ENCODE measurements at places on chromosomes 12 and 14.

DNA sequence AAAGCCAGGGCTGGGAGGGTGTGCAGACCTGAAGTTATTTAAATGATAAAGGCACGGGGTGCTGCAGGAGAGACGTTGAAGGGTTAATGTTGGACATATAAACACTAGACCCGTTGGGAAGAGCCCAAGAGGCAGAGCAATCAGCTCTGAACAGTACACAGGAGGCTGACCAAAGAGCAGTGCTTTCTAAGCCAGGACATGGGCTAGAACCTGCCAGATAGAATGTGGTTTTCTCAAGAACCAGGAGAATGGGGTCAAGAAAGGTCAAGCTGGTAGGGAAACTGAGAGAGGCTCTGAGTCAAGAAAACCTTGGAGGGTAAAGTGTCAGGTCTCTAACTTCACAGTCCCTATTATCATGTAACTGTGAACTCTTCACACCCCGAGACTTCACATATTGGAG is 143.2 kb upstream of the EEA1 start:
- DNase-seq = no peak

DNA sequence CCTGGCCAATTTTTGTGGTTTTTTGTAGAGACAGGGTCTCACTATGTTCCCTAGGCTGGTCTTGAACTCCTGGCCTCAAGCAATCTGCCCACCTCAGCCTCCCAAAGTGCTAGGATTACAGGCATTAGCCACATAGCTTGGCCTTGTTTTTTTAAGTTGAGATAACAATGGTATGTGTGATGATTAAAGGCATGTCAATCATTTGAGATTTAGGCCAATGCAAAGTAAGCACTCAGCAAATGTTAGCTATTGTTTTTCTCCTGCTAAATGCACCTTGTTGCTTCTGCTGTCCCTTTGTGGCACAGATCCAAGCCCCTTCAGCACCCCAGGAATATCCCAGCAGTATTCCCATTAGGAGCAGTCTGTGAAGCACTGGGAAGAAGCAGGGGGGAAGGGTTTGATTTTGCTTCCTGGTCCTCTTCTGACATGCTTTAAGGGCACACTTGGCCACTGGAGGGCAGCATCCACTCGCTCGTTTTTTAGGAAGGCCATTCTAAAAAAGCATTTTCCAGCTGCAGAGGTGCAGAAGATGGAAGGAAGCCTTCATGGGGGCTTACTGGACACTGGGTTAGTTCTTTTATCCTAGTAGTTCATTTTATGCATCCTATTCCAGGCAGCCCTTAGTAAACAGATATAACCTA is 70.2 kb upstream of the ZFP36L1 start:
- DNase-seq = peak; percentile 71

GRCh38 chr14:60951776-60952435 is 29.0 kb downstream of the TRMT5 start:
- DNase-seq = no peak

GRCh38 chr14:68779761-68780323 is 13.0 kb downstream of the ZFP36L1 start:
- DNase-seq = no peak

DNA sequence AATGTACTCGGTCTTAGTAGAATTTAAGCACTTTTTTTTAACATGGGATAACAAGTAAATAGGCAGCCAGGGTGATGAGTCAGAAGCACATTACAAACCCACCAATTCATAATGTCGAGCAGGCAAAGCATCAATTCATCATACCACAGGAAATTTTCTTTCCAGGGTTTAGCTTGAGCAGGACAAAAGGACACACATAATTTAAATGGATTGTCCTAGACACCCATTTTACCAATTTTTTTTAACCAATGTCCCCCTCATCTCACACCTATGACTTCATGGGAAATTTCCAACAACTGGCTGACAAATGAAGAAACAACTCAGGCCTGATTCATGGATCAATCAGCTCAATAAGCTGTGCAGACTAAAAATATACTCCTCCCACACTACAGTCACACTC is 58.8 kb upstream of the FOXG1 start:
- no peak for DNase-seq

DNA sequence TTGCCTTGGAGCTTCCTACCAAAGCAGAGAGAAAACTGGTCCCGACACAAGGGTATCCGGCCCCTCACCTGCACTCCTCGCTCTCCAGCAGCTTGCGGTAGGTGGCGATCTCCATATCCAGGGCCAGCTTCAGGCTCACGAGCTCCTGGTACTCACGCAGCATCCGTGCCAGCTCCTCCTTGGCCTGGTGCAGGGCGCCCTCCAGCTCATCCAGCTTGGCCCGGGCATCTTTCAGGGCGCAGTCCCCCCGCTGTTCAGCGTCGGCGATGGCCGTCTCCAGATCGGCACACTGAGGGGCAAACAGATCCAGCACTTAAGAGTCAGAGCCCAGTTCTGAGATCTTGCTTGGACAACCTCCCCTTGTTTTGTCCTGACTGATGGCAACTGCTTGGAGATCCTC is 13.7 kb downstream of the KRT72 start:
- DNase-seq = no peak

DNA sequence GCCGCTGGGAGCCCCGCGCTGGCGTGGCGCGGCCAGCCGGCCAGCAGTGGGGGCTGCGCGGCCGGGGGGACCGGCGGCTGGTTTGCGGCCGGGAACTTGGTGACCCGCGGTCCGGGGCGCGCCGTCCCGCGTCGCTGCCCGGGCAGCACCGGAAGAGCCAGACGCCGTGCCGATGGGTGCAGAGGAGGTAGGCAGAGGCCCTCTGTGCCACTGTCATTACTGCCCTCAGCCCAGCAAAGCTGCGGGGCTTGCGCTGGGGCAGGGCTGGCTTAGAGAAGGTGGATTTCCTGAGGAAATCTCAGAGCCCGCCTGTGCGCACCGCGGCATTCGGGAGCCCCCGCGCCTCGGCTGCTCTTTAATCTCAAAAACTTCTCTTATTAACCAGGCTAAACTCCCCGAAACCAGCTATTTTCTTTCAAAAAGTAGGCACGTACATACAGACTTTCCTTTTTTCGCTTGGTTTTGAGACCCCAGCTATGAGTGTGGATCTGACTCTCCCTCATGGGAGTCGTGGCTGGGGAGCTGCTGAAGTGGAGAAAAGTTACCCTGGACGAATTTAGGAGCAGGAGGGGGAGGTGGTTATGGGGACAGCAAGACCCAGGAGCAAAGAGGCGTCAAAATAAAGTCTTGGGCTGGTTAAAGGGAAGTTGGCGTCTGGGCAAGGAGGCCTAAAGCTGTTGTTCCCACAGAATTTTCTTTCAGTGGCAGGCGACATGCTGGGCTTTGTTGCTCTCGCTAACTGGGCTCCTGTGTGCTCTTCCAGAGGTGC is 802 bp downstream of the SUSD6 start:
- peak; percentile 41 for DNase-seq

GRCh38 chr12:93571365-93571924 is 1.0 kb upstream of the SOCS2 start:
- peak; percentile 87 for DNase-seq

DNA sequence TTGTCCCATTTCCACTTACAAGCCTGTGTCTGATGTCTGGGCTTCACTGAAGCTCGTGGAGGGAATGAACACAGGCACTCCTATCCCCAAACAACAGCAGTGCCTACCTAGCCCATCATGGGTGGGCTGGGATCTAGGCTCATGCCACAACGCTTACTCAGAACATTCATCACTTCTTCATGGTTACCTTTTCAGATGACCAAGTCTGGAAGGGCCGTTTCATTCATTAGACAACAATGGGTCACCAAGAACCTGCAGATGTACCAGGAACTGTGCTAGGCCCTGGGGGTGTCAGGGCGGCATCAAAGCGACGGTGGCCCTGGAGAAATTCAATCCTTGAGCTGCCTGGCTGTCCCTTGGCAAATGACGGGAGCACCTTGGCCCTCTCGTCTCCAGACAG is 64.9 kb upstream of the FZD10 start:
- DNase-seq = no peak

DNA sequence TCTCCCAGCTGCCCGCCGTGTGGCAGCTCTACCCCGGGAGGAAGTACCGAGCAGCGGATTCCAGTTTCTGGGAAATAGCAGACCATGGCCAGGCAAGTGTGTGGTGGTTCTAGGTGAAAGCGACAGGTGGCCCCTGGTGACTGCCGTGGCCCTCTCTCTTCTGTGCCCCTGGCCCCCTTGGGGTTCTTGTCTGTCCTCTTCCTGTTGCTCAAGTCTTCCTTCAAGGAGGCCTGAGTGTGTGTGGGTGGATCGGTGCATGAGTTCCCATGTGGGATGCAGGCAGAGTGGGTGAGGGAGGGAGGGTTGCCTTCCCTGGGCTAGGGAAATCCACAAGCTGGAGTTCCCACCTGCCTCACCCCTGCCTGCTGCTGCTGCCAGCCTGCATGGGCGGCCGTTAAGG is 4.6 kb downstream of the TCL1B start:
- no peak for DNase-seq

GRCh38 chr12:101566318-101566717 is 28.5 kb upstream of the MYBPC1 start:
- no peak for DNase-seq

- DNase-seq = peak; percentile 46
Observed at GRCh38 chr12:6326316-6327228, 15.3 kb downstream of the TNFRSF1A start.

DNA sequence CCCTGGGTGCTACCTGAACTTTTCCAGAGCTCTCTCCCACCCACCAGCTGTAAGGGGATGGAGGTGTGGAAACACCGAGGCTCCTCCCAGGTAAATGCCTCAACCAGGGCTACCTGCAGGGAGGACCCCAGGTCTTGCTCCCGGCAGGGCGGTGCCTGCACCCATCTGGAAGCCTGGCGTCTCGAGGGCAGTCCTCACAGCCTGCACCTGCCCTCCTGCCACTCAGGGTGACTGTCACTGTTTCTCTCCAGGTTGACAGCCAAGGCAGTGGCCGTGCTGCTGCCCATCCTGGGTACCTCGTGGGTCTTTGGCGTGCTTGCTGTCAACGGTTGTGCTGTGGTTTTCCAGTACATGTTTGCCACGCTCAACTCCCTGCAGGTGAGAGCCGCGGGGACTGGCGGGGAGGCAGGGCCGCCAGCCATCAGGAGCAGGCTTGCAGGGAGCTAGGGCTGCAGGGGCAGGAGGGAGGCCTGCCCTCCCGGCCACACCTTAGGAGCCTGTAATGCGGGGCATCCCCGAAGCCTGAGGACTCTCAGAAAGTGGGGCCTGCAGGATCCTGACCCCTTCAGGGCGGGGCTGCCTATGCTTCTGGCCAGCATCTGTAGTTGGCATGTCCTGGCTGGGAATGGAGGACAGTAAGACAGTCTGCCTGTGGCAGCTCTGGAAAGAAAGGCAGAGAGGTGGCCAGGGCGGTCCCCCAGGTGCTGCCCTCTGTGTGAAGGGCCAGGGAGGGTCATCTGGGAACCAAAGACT is 182.3 kb downstream of the ADGRD1 start:
- DNase-seq = no peak

GRCh38 chr12:17344649-17345048 is 738.7 kb upstream of the LMO3 start:
- peak; percentile 10 for DNase-seq

GRCh38 chr14:33377596-33378390 is 439.1 kb downstream of the NPAS3 start:
- DNase-seq = no peak

DNA sequence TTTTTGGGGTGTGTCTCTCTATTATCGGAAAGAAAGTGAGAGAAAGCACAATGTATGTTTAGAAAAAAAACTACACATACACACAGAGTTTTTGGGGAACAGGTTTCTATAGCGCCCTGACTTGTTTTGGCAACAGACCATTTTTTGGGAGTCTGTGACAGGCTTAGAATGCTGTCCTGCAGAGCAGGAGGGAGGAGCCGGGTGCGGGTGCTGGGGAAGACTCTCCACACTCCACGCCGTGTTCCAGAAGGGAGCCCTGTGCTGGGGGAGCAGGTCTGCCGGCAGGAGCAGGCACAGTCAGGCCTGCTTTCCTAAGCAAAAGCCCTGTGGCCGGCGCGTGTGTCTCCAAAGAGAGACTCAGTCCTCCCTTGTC is 26.5 kb downstream of the CD9 start:
- DNase-seq = no peak

DNA sequence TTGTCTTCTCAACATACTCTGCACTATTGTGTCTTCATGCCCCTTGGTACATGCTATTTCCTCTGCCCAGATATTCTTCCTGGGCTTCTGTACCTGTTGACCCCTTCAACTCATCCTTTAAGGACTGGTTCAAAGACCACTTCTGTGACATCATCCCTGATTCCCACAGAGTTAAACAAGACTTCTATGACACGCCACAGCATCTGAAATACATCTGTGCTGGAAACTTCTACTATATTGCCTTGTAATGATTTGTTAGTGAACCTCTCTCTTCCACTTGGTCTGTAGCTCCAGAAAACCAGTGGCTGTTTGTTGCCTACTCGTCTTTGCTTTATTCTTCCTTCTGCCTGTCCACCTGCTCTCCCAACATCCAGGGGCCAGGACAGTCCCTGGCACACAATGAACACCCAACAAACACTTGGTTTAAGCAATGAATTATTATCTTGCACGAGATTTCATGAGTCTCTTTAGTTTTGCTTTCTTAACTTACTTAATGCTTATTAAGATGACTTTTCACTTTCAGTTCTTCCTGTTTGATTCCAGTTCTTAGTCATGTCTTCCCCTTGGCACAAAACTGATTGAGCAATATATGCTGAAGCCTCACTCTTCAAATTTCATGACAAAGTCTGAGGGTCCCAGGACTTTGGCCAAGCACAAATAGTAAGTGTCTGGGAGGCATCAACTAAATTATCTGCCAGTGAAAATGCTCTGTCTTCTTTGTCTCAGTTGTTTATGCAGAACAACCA is 485.9 kb downstream of the APAF1 start:
- DNase-seq = no peak

GRCh38 chr12:131385313-131386166 is 325.4 kb upstream of the SFSWAP start:
- no peak for DNase-seq

DNA sequence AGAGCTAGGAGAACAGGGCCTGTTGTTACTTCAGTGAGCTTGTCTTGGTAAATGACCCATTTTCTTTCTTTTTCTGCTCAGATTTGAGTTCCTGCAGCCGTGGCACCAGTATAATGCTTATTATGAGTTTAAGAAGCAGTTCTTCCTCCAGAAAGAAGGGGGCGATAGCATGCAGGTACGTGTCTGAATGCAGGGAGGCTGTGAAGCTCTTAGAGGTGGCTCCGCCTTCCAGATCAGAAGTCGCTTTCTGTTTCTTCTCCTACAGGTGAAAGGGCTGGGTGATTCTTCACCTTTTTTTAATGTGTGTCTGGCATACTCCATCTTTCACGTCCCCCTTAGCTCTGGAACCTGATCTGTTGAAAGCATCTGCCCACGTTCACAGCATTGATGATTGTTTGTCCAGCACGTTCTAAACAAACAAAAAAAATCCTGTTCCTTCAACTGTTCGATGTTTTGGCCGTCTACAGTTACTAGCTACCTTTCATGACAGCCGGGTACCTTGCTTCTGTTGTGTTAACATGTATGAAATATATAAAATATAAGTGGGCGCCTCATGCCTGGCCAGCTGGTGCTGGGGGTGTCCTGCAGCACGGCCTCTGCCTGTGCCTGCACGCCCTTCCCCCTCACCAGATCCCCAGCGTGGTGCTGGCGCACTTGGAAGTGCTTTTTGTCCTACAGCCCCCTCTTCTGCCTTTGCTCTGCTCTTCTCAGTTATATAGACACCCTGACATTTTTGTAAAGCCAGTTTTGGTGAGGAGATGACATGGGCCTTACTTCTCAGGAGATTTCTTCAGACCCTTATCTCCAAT is 44.6 kb downstream of the SFSWAP start:
- DNase-seq = peak; percentile 55

All from NCI-H1417 (cell line).